ENCODE measurements at places on chromosomes 5 and 9. TPM values are rescaled to one million over a fixed set of nuclear protein-coding genes. Genes with fewer than 3 reads are reported as not detected.
A peak's percentile ranks its signal among the peaks of the same experiment; 100 is the strongest.

GRCh38 chr5:143402553-143403333 is 743 bp downstream of the NR3C1 start:
- DNase-seq: peak; percentile 40

GLDC gene
- 37.8 TPM for total RNA-seq

DNA sequence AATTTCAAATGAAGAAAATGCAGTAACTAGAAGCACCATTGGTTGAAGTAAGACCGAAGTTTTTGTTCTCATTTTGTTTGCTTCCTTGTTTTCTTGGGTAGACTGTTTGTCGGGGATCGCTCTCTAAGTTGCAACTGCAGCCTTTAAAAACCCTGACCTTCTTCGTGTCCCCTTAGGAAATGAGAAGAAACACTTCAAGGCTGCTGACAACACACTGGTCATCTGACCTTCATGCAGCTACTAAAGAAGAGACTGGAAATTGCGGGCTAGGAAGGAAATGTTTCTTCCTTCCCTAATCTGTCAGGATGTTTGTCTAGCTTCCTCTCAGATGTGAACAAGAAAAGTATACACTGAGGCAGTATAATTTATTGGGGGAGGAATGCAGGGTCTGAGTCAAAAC is 50.7 kb upstream of the CHSY3 start:
- no peak for DNase-seq

GRCh38 chr9:6384732-6385131 is 28.3 kb upstream of the UHRF2 start:
- DNase-seq: no peak

DNA sequence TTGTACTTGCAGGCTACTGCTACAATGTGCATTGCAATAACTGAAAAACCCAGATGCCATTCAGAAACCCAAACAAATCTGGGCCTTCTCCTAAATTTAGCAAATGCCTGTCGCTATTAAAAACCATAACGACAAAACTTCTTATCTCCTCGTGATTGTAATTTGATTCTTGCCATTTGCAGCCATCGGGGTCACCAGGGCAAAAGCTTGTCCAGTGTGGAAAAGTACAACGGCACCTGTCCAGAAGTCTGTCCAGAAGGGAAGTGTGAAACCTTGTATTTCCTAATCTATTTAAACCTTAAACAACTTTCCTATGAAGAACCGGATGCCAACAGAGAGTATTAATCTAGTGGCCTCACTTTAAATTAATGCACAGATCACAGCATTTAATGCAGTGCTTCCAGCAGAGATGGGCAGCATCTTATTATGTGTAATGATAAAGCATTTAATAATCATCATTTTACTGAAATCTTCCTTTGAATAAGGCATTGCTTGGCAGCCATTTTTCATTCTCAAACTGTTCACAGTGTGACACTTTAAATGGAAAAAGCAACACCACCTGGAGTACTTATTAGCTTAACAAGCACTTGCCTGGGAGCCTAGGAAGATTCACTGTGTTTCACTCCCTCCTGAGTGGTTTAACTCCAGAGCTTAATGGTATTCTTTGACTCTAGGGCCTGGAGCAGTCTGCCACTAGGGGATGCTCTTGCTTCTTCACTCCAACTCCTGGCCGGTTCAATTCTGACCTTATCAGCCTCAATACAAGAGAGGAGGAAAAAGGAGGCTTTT is 4.9 kb upstream of the C7 start:
- DNase-seq: peak; percentile 48

DNA sequence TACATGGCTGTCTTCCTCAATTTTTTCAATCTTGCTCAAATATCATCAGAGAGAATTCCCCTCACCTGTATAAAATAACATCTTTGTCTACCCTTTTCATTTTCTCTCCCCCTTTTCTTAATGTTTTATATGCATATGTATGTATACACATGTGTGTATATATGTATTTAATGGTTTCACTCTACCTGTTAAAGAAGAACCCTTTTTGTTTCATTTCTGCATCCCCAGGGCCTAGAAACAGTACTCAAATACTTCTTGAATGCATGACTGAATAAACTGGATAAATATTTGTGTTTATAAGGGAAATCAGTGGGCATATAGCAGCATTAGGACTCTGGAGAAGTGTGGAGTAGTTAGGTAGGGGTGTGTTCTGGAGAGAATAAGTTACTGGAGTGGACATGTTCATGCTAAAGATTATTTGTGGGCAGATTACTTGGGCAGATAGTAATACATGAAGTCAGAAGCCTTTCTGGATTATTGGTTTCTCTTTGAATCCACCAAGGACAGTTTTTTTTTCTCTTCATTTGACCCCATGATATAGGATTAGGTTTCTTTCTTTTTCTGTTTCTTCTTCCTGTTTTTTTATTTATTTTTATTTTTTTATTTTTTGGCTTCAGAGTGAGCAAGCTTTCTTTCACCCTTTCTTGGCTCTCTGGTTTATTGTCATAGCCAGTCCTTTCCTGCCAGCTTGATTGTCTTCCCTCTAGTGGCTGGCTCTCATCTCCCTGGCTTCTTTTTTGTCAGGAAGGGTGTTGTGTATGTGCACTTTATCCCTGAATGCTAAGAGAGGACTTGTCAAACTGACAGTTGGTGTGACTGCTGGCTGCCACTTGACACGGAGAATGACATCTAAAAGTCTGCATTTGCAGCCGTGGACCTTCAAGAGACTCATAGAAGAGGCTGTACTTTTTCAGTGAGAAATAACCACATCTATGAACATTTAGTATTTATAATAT is 89.3 kb downstream of the ZCCHC7 start:
- no peak for DNase-seq

- DNase-seq: no peak
Measured at GRCh38 chr9:125446561-125447094, 185.0 kb downstream of the GAPVD1 start.

ADAMTSL2 gene
- 0.16 TPM for total RNA-seq

- DNase-seq: no peak
Measured at GRCh38 chr5:66987949-66988838, 208.4 kb downstream of the CD180 start.

DNA sequence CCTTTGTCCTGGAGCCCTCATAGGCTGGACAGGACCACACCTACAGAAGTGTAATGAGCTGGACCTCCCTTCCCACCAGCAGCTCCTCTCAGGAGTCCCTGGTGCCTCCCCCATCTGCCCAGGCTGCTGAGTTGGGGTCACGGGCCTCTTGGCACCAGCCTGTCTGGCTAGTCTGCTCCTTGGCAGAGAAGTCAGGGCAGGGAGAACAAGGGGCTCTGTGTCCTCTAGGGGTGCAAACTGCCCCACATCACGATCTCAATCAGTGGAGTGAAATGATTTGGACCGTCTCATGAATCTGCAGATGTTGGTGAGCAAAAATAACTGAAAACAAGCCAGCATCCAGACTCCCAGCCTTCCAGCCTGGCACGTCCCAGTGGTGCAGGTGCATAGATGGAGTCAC is 14.9 kb upstream of the GFPT2 start:
- DNase-seq: no peak

- DNase-seq: no peak
Measured at GRCh38 chr5:142853682-142854081, 83.5 kb downstream of the ARHGAP26 start.
